Activated naive CD4-positive, alpha-beta T cell treated with anti-CD3 and anti-CD28 coated beads for 36 hours (primary cell): ENCODE measurements at places on chromosomes 6 and 20. TPM values are rescaled to one million over a fixed set of nuclear protein-coding genes. Genes with fewer than 3 reads are reported as not detected.

- peak overlapping the region; percentile 43 for H3K27ac ChIP-seq
- no peaks in the 10 kb centered on the region for H3K27me3 ChIP-seq
- no peak overlapping the region for H3K4me3 ChIP-seq
- H3K4me1 ChIP-seq: peaks cover 64% of the 10 kb centered on the region
- DNase-seq: no peak
Measured at GRCh38 chr6:16697437-16698161, 63.7 kb downstream of the ATXN1 start.

The C6orf120 gene
- 11.7 TPM for total RNA-seq

DNA sequence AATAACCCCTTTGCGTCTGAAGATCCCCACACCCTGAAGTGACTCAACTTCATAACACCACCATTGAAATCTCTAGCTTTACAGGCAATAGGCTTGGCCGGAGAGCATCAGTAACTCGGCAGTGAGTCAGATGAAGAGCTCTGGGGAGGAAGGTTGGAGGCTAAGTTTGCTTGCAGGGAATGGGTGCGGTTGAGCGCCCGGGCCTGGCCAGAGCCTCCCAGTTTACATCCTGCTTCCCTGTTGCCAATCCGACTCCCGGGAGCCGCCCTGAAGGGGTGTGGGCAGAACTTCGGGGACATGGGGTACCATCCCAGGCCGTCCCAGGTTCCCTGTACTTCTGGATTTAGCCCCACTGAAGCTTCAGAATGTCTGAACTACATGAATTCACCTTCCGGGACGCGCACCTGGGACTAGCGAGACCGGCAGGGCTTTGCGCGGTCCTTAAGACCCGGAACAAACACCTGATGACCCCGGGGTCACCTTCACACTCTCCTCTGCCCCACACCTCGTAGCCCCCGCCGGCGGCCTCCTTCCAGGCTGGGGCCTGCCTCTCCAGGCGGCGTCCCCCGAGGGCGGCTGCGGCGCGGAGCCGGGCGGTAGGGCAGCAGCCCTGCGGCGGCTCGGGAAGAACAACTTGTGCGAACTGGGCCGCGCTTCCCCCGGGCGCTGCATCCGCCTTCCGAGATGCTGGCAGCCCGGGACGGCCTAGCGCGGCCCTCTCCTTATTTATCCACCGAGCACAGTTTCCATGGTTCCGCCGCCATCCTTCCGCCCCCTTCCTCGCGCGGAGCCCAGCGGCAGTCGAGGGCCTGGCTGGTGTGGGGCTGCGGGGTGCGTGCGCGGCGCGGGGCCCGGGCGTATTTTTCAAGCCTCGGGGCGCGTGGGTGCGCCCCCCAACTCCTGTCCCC, 56.6 kb upstream of the RREB1 start:
- peaks cover 11% of the 10 kb centered on the region for H3K27me3 ChIP-seq
- peak; percentile 46 for DNase-seq
- peaks cover 12% of the 10 kb centered on the region for H3K4me1 ChIP-seq
- H3K36me3 ChIP-seq: no peaks in the 10 kb centered on the region

DNA sequence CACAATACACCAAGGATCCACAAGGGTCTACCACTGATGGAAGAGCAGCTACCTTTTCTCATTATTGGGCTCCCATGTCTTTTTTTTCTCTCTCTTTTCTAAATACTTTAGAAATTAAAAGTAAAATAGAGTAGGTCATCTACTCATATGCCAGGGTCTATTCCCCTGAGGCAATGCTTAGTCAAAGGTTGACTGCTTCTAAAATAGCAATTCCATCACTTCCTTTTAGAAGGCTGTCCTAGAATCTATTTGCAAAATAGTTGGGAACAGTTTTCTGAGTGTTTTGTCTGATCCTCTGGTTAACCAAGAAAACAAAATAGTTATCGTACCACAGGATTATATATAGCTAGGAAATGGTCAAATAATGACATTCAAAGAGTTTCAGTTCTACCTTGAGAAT, 174.1 kb downstream of the COL21A1 start:
- no peak overlapping the region for H3K27ac ChIP-seq
- no peak overlapping the region for H3K4me3 ChIP-seq
- no peaks in the 10 kb centered on the region for H3K4me1 ChIP-seq
- H3K36me3 ChIP-seq: no peaks in the 10 kb centered on the region
- H3K27me3 ChIP-seq: no peaks in the 10 kb centered on the region

The SMPDL3A gene
- 0.49 TPM for total RNA-seq

GRCh38 chr6:158460602-158461169, 99.2 kb upstream of the TMEM181 start:
- no peak overlapping the region for H3K4me3 ChIP-seq
- no peak overlapping the region for H3K27ac ChIP-seq
- no peak for DNase-seq
- no peaks in the 10 kb centered on the region for H3K27me3 ChIP-seq
- H3K36me3 ChIP-seq: peaks cover 25% of the 10 kb centered on the region

DNA sequence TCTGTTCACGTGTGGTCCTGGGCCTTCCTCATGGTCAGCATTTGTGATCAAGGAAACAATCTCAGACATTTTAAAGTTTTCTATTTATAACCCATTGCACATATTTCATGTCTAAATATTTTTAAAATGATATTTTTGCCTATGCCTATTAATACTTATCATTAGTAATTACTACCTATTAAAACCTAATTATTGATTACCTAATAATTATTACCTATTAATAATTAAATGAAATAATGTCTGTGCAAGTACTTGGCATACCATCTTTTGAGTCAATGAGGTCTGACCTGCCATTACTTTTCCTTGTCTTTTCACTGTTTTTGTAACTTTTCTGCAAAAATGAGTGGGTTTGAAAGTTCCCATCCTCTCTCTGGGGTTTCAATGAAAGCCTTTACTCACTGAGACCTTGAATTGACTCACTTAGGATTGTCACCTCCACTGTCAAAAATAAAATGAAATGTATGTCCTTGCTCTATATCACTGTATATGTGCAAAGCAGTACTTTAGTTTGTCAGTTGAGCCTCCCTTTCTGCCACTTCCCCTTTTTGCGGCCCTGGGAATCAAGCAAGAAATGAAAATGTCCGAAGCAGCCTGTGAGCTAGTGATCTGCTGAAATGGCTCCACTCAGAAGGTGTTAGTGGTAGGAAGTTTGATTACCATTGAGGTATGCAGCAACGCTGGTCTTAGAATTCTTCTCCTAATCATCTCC, 87.8 kb downstream of the L3MBTL3 start:
- no peak for DNase-seq
- peaks cover 39% of the 10 kb centered on the region for H3K36me3 ChIP-seq
- H3K27ac ChIP-seq: no peak overlapping the region
- no peaks in the 10 kb centered on the region for H3K4me1 ChIP-seq
- no peaks in the 10 kb centered on the region for H3K27me3 ChIP-seq

The FLRT3 gene
- not detected for total RNA-seq

The DHX16 gene
- total RNA-seq: 27.7 TPM

DNA sequence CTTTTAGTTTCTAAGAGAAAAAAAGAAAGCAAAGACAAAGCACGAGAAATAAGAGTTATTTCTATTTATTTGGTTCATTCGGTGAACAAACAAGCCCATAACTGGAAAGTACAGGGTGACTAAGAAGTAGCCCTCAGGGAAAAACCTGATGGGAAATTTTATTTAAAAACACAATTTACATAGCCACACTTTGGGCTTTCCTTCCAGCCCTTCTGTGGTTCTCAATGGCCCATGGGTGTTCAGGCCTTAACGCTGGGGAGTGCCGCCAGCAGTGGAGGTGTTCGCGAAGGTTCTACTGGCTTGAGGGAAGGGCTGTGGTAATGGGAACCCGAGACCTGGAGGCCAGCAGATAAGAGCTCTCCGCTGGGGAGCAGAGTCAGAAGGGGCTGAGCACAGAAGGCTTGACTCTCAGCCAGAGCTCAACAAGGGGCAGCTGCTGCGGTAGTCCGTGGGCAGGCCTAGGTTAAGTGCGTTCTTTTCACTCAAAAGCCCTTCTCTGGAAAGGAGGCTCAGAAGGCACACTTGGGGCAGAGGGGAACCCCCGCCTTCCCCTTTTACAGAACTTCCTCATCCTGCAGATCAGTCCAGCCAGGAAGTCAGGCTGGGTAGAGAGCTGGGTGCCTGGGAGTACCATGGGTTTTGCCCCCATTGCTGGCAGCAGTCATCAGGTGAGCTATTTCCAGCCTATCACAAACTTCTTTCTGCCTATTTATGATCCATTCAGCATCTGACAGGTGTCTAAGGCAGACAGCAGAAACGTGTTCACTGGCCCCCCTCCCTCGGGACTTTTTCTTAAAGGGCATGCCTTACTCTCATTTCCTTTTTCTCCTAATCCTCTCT, 8.8 kb upstream of the CD83 start:
- DNase-seq: peak; percentile 52
- H3K4me1 ChIP-seq: peaks cover 31% of the 10 kb centered on the region
- no peaks in the 10 kb centered on the region for H3K36me3 ChIP-seq
- peak overlapping the region; percentile 30 for H3K4me3 ChIP-seq
- H3K27me3 ChIP-seq: peaks cover 3% of the 10 kb centered on the region

DNA sequence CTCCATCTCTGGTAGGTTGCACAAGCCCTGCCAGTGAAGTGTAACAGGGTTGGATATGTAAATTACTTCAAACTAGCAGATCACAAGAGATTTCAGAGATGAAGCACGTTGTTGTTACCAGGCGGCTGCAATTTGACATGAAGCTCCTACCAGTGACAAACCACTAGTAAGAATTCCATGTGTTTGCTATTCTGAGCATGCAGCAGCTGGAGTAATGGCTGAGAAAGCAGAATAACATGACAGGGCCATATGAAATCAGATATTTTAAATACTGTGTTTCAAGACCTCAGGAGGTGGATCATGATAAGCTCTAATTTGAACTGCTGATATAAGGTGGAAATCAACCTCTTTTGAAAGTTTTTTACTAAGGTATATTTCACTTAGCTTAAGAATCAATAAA, 11.4 kb downstream of the RIN2 start:
- no peak overlapping the region for H3K27ac ChIP-seq
- H3K4me3 ChIP-seq: no peak overlapping the region
- no peak for DNase-seq
- H3K27me3 ChIP-seq: peaks cover 5% of the 10 kb centered on the region
- no peaks in the 10 kb centered on the region for H3K4me1 ChIP-seq

GRCh38 chr6:2714111-2714895, 36.4 kb downstream of the MYLK4 start:
- H3K27ac ChIP-seq: no peak overlapping the region
- no peak overlapping the region for H3K4me3 ChIP-seq
- peaks cover 4% of the 10 kb centered on the region for H3K36me3 ChIP-seq
- no peak for DNase-seq

DNA sequence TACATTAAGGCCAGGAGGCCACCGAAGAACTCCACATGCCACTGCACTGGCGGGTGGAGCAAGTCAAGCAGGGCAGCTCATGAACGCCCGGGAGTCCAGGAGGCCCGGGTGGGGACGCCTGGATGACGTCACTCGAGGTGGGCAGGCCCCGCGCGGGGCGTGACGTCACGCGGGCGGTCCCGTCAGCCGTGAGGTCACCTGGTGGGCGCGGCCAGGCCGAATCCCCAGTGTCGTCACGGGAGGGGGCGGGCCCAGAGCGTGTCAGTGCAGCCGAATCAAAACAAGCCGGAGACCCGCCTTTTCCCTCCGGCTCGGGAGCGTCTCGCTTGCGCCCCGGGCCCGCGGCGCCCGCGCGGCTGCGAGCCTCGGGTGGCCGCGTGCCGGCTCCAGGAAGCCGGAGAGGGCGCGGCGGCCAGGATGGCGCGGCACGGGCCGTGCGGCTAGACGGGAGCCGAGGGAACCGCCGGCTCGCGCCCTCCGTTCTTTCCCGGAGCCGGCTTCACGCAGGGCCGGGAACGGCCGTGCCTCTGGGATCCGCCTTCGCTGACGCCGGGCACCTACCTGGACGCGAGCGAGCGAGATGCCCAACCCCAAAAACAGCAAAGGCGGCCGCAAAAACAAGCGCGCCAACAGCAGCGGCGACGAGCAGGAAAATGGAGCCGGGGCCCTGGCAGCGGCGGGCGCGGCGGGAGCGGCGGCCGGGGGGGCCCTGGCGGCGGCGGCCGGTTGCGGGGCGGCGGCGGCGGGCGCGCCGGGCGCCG, at the start of gene HECA:
Gene HECA (plus strand): TSS at position 264 of the 761 bp plus-strand sequence. CDS start 317 bp downstream, at position 581.
- H3K4me1 ChIP-seq: peaks cover 49% of the 10 kb centered on the region
- peaks cover 31% of the 10 kb centered on the region for H3K36me3 ChIP-seq
- H3K4me3 ChIP-seq: peak within 1 kb of the TSS; percentile 95
- peak; percentile 99 for DNase-seq

- H3K27me3 ChIP-seq: no peaks in the 10 kb centered on the region
- H3K4me3 ChIP-seq: no peak overlapping the region
- peaks cover 6% of the 10 kb centered on the region for H3K4me1 ChIP-seq
- no peaks in the 10 kb centered on the region for H3K36me3 ChIP-seq
- no peak for DNase-seq
- no peak overlapping the region for H3K27ac ChIP-seq
Measured at GRCh38 chr6:135722190-135722589, 129.3 kb upstream of the PDE7B start.

DNA sequence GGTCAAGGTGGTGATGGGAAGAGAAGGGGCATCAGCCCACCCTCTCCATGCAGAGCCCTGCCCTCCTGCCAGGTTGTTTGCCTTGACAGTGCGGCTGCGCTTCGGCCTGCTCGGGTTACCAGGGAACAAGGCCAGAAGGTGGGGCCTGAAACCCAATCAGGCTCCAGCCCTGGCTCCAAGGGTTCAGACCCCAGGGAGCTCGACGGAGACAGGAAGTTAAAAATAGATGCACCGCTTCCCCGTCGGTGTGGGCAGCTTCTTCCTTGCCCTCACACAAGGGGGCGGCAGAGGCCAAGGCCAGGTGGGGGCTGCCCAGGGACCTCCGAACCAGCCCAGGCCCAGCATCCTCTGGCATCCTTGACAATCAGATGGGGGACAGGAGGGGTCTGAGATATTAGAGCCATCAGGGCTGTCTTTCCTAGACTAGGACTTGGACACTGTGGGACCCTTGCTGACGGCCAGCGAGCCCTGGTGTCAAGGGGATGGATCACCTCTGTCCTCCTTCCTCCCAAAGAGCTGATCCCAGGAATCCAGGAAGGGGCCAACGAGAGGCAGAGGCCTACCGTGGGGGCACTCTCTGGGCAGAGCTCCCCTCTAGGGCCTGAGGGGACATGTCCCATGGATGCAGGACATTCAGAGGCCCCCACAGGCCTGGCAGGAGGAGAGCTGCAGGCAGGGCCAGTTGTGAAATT, 65.2 kb downstream of the RIPOR3 start:
- H3K27me3 ChIP-seq: no peaks in the 10 kb centered on the region
- no peak overlapping the region for H3K27ac ChIP-seq
- H3K4me3 ChIP-seq: no peak overlapping the region
- H3K36me3 ChIP-seq: no peaks in the 10 kb centered on the region
- peak; percentile 37 for DNase-seq
- no peaks in the 10 kb centered on the region for H3K4me1 ChIP-seq

GRCh38 chr6:133891927-133892812, 3.3 kb downstream of the TCF21 start:
- peaks cover 43% of the 10 kb centered on the region for H3K4me1 ChIP-seq
- no peak overlapping the region for H3K27ac ChIP-seq
- H3K27me3 ChIP-seq: peaks cover 87% of the 10 kb centered on the region
- H3K36me3 ChIP-seq: no peaks in the 10 kb centered on the region
- peak overlapping the region; percentile 39 for H3K4me3 ChIP-seq
